Neuronal stem cell (in vitro differentiated cells): ENCODE measurements at places on chromosomes 6 and 20.

DNA sequence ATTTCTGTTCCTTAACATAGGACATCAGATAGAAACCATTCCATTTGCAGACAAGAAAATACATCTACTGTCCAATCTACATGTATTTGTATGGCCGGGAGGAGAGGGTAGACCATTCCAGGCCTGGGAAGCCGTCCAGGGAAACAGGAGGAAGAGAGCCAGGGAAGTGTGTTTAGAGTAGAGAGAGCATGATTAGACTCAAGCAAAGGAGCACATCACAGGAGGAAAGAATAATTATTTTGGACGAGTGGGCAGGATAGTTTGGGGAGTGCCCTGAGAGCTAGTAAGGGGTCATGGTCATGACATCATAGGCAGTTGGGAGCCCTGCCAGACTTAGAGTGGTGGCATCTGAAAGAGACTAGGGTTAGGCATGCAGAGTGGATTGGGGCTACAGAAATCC, 250.0 kb downstream of the HIVEP2 start:
- H3K27ac ChIP-seq, result no peak overlapping the region
- DNase-seq, result no peak
- H3K4me1 ChIP-seq, result peaks cover 4% of the 10 kb centered on the region
- H3K36me3 ChIP-seq, result no peaks in the 10 kb centered on the region

DNA sequence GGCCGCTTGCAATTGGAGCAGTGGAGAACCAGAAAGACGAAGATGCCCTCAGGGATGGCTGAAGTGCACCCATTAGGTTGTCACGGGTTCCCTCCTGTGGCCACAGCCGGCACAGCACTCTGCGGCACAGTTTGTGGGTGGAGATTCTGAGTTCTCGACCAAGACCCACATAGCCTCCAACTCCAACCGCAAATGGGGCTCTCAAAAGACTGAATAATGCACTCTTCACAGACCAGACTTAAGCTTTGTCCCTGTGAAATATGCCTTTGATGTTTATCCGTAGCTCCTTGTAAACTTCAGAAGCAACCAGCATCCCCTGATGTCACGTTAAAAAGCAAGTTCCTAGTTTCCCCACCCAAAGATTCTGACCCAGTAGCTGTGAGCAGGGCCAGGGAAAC, 934 bp upstream of the CST9 start:
- no peaks in the 10 kb centered on the region for H3K36me3 ChIP-seq
- no peak overlapping the region for H3K27ac ChIP-seq
- no peaks in the 10 kb centered on the region for H3K27me3 ChIP-seq
- peaks cover 9% of the 10 kb centered on the region for H3K4me1 ChIP-seq
- peak; percentile 52 for DNase-seq

DNA sequence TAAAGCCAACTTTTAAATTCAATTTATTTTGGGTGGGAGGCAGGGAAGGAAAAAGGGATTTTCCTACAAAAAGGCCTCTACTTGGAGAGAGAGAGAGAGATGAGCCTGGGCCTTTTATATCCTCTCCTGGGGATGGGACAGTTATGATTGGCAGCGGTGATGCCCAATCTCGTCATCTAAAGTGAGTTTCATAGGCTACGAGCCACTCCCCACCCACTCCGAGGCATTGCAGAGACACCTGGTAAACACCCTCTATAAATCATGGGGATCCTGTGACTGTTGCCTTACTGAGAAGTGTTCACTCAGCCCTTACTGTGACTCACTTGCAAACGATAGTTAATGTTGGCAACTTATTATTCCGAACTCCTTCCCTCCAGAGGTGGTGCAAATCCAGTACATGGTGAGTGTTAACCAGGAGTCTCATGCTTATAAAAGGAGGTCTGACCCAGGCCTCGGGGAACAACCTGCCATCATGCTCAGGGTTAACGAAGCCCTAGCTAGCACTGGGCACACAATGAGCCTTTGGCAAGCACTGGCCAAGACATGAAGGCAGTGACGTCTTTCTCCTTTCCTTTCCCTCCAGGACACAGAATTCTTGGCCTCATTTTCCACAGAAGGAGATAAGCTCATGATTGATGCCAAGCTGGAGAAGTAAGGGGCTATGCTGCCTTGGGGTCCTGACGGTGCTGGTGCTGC, 20.5 kb downstream of the BPIFB4 start:
- no peak overlapping the region for H3K4me3 ChIP-seq
- H3K27ac ChIP-seq, result no peak overlapping the region
- H3K36me3 ChIP-seq, result no peaks in the 10 kb centered on the region
- no peaks in the 10 kb centered on the region for H3K4me1 ChIP-seq
- DNase-seq, result no peak

GRCh38 chr20:43189554-43190331, at the start of gene PTPRT:
Gene PTPRT (minus strand): TSS chr20:43189906. CDS start chr20:43189733, 173 bp downstream.
- no peak within 1 kb of the TSS for H3K4me3 ChIP-seq
- H3K4me1 ChIP-seq, result no peaks in the 10 kb centered on the region
- no peak within 1 kb of the TSS for H3K27ac ChIP-seq
- H3K27me3 ChIP-seq, result peaks cover 46% of the 10 kb centered on the region
- no peak for DNase-seq
- H3K36me3 ChIP-seq, result no peaks in the 10 kb centered on the region

- no peak overlapping the region for H3K27ac ChIP-seq
- DNase-seq, result no peak
- H3K27me3 ChIP-seq, result peaks cover 18% of the 10 kb centered on the region
These were observed 5.1 kb downstream of the ELOVL2 start for GRCh38 chr6:11039040-11039439.

- H3K4me1 ChIP-seq, result no peaks in the 10 kb centered on the region
- no peaks in the 10 kb centered on the region for H3K27me3 ChIP-seq
- H3K27ac ChIP-seq, result no peak overlapping the region
- H3K36me3 ChIP-seq, result no peaks in the 10 kb centered on the region
These were observed 115.9 kb downstream of the KLHL32 start for GRCh38 chr6:97040355-97040860.

- H3K36me3 ChIP-seq, result no peaks in the 10 kb centered on the region
- H3K27me3 ChIP-seq, result peaks cover 21% of the 10 kb centered on the region
- no peak overlapping the region for H3K4me3 ChIP-seq
- DNase-seq, result no peak
- H3K27ac ChIP-seq, result no peak overlapping the region
- H3K4me1 ChIP-seq, result no peaks in the 10 kb centered on the region
These were observed 110.4 kb upstream of the ARMC2 start for GRCh38 chr6:108737594-108738546.

GRCh38 chr20:46359233-46359751, 47.1 kb downstream of the ELMO2 start:
- peaks cover 24% of the 10 kb centered on the region for H3K36me3 ChIP-seq
- no peak overlapping the region for H3K4me3 ChIP-seq
- no peak for DNase-seq
- no peaks in the 10 kb centered on the region for H3K27me3 ChIP-seq
- H3K27ac ChIP-seq, result no peak overlapping the region

DNA sequence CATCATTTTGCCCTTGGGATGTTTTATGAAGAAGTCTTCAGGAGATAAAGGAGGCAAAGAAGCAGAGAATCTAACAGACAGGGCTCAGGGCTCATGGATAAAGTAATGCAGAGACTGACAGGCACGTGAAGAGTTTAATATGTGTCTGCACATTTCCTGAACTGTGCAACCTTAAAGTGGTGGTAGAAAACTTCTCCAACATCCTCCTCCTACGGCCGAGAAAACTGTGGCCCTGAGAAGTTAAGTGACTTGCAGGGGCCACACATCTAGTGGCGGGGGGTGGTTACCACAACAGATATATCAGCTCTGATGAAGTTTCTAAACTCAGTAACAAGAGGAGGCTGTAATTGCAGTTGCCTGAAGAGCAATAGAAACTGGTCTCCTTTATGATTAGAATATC, 61.0 kb downstream of the SOBP start:
- no peaks in the 10 kb centered on the region for H3K27me3 ChIP-seq
- peaks cover 55% of the 10 kb centered on the region for H3K36me3 ChIP-seq
- H3K4me1 ChIP-seq, result peaks cover 12% of the 10 kb centered on the region
- H3K27ac ChIP-seq, result no peak overlapping the region

DNA sequence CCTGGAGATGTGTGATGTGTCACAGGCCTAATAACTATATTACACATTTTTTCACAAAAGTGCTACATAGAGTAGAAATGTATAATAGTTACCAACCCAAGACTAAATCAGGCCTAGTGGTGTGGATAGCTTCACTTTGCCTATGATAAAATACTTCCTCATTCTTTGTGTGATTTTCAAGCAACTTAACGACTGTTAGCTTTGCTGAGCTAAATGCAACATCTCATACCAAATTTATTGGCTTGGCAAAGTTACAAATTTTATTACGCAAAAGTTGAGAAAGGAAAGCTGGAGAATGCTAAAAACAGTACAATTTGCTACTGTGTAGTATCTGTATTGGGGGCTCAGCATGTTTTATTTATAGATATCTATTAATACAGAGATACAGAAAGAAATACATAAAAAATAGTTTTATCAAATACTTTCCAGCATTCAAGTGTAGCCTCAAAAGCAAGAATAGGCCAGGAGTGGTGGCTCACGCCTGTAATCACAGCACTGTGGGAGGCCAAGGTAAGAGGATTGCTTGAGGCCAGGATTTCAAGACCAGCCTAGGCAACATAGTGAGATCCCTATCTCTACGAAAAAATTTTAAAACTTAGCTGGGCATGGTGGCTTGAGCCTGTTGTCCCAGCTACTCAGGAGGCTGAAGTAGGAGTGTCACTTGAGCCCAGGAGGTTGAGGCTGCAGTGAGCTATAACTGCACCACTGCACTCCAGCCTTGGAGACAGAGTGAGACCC, 3.6 kb upstream of the EDN1 start:
- no peaks in the 10 kb centered on the region for H3K27me3 ChIP-seq
- no peaks in the 10 kb centered on the region for H3K36me3 ChIP-seq
- no peak overlapping the region for H3K27ac ChIP-seq
- peaks cover 4% of the 10 kb centered on the region for H3K4me1 ChIP-seq
- no peak for DNase-seq

- no peaks in the 10 kb centered on the region for H3K36me3 ChIP-seq
- peaks cover 6% of the 10 kb centered on the region for H3K4me1 ChIP-seq
- DNase-seq, result no peak
- no peak overlapping the region for H3K27ac ChIP-seq
- no peak overlapping the region for H3K4me3 ChIP-seq
These were observed 60.8 kb downstream of the STX11 start for GRCh38 chr6:144211160-144211559.

GRCh38 chr6:45421709-45422502, 44.2 kb upstream of the SUPT3H start:
- H3K27ac ChIP-seq, result no peak overlapping the region
- H3K27me3 ChIP-seq, result peaks cover 15% of the 10 kb centered on the region
- H3K4me1 ChIP-seq, result peaks cover 8% of the 10 kb centered on the region
- DNase-seq, result peak; percentile 48
- H3K4me3 ChIP-seq, result peak overlapping the region; percentile 73

DNA sequence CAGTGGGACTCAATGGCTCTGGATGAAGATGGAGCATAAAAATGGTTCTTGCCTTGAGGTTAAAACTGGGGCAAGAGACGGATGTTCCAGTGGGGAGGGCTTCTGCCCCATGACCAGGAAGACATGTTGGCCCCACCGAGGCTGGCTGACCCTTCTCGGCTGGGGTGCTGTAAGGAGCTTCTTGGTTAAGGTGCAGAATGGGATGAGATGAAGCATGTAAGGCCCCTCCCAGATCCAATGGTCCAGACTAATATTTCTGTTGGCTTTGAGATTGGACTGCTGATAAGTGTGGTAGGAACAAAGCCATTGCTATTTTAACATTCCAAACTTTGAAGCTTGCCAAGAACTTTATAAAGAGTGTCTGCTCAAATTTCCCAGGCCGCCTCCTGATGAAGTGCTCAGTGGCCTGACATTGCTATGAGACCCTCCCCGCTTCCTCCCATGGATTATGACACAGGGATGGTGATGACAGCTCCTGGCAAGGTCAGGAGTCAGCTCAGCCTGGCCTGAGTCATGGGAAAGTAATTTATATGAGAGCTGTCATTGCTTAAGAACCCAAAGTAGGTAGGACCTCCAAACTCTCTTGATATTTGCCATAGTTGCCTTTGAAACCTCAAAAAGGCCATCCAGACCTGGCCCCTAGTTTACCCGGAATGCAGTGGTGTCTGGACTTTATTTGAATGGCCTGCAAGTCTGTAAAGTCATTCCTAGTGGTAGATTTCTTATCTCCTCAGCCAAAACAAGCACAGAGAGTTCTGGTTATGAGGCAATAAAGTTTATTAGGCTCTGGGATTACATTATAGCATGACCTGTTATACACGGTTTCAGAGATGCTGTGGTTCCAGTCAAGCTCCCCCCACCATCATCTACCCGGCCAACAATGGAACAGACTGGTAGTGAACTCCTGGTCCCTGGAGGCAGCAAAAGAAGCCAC, 55.2 kb downstream of the TGM2 start:
- no peaks in the 10 kb centered on the region for H3K4me1 ChIP-seq
- H3K4me3 ChIP-seq, result no peak overlapping the region
- no peaks in the 10 kb centered on the region for H3K36me3 ChIP-seq
- H3K27ac ChIP-seq, result no peak overlapping the region
- H3K27me3 ChIP-seq, result no peaks in the 10 kb centered on the region

DNA sequence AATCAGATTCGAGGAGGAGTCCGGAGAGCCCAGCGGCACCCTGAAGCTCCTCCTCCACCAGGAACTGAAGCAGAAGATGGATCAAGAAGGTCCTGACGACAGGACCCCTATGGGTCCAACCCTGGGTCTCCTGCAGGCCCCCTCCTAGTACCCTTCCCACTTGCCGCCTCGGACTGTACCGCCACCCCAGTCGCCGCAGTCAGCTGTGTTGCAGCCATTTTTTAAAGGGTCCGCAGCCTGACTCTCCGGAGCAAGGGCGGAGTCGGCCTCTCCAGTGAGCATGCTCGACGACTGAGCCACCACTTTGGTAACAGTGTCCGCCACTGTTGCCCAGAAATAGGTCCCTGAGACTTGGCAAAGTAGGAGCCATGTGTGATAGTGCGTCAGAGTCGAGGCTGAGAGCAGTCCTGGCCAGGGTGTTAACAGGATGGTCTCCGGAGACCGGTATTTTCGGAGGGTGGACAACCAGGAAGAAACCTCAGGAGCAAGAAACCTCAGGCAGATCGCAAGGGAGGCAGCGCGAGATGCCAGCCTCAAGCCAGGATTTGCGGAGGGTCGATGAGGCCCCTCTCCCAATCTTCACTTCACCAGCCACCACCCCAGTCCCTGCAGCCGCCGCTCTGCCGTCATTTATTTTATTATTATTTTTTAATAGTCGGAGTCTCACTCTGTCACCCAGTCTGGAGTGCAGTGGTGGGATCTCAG, 294.6 kb upstream of the ZNF337 start:
- H3K4me1 ChIP-seq, result no peaks in the 10 kb centered on the region
- no peaks in the 10 kb centered on the region for H3K27me3 ChIP-seq
- DNase-seq, result no peak
- H3K4me3 ChIP-seq, result no peak overlapping the region

GRCh38 chr6:140321891-140322290, 947.4 kb upstream of the CITED2 start:
- H3K4me1 ChIP-seq, result peaks cover 2% of the 10 kb centered on the region
- peak; percentile 1 for DNase-seq
- H3K36me3 ChIP-seq, result no peaks in the 10 kb centered on the region
- H3K27ac ChIP-seq, result no peak overlapping the region
- no peaks in the 10 kb centered on the region for H3K27me3 ChIP-seq

GRCh38 chr20:25470045-25470444, 62.6 kb downstream of the GINS1 start:
- peak; percentile 23 for DNase-seq
- no peak overlapping the region for H3K27ac ChIP-seq
- H3K4me1 ChIP-seq, result no peaks in the 10 kb centered on the region
- H3K36me3 ChIP-seq, result peaks cover 93% of the 10 kb centered on the region
